EL (cell line): ENCODE measurements at places on chromosomes 5 and 9.

GRCh38 chr9:1461812-1462211 is 411.7 kb downstream of the DMRT2 start:
- no peak for DNase-seq

GRCh38 chr9:108830272-108830671 is 25.5 kb downstream of the ACTL7B start:
- DNase-seq, result peak; percentile 38

- no peak for DNase-seq
These were observed 186.8 kb downstream of the PALM2AKAP2 start for GRCh38 chr9:109966643-109967368.

GRCh38 chr5:176658817-176659511 is 11.7 kb downstream of the TSPAN17 start:
- DNase-seq, result no peak

DNA sequence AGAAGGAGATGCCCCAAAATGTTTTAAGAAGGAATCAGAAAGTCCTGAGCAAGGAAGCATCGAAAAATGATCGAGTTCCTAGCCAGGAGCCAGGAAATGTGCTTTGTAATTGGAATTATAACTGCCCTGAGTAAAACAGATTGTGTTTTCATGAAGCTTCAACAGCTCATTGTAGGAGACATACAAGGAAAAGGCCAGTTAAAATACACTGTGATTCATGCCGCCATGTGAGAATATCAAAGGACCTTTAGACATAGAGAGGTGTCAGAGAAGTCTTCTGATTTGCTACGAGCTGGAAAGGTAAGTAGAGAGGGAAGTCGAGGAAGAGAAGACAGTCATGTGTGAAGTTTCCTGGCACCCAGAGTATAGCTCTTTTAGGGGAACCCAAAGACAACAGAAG is 60.9 kb downstream of the NR3C1 start:
- no peak for DNase-seq

- DNase-seq, result no peak
These were observed 21.1 kb downstream of the RGS7BP start for GRCh38 chr5:64526734-64527439.

DNA sequence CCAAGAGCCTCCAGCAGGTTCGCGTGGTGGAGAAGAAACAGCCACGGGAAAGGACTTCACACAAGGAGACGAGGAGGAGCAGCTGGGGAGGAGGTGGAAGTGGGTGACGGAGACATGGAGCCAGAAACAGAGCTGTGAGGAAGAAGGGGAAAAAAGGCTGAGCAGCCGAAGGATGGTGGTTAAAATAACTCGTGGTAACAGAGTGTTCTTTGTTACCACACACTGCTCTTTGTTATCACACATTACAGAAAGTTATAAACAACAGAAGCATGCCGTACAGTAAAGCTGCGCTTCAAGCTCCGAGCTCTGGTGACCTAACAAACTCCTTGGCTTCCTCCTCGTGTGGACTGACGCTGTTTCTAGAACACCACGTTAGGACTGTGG is 215.4 kb downstream of the GLIS3 start:
- DNase-seq, result no peak

DNA sequence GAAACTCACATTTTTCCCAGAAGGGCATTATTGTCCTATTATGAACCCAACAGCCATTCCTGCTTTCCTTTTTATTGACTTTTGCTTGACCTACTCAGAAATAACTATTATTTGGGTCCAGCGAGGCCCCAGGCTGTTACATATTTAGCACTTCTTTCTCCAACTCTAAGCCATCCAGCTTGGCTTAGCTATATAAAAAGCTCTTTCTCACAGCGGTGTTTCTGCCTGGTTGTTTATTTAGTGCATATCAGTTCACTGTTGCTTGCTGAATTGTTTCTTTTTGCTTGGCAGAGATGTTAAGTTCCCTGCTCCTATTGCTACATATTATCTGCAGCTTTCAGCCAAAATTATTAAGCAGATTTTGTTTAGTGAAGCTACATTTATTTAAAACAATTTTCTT is 1156.8 kb upstream of the SEMA6A start:
- DNase-seq, result no peak

- DNase-seq, result peak; percentile 45
These were observed 526.5 kb upstream of the NUDT12 start for GRCh38 chr5:104088876-104089778.

DNA sequence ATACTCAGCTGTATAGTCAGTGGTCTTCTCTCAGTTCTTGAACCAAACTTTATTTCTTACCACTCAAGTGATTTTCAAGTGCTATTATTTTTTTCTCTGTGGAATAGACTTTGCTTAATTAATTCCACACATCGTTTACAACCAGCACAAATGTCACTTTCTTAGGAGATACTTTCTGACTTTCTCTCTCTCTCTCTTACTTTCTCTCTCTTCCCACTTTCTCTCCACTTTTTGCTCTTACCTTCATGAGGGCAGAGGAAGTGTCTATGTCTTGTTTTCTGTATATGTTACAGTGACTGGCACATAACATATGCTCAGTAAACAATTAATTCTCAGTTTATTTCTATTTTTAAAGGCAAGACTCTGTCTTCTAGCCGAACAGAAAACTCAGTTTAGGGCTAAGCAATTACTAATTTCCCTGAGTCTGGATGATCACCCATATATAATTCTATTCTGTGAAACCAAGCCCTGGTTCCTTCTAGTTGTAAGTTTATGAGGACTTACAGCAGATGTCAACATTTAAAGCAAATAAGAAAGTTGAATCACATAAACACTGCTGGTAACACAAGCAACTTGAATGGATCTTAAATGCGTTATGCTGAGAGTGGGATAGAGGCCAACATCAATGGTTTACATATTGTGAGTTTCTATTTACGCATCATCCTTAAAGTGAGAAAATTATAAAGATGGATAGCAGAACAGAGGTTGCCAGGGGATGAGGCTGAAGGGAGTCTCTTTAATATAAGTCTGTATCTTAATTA is 791.4 kb downstream of the MTRR start:
- no peak for DNase-seq
